Stimulated activated CD4-positive, alpha-beta T cell treated with anti-CD3 and anti-CD28 coated beads, Interleukin-1b, Interleukin-23, amount 100 ng/mL, for 1 hour (primary cell): ENCODE measurements at places on chromosomes 11 and 22.
A peak's percentile ranks its signal among the peaks of the same experiment; 100 is the strongest.

DNA sequence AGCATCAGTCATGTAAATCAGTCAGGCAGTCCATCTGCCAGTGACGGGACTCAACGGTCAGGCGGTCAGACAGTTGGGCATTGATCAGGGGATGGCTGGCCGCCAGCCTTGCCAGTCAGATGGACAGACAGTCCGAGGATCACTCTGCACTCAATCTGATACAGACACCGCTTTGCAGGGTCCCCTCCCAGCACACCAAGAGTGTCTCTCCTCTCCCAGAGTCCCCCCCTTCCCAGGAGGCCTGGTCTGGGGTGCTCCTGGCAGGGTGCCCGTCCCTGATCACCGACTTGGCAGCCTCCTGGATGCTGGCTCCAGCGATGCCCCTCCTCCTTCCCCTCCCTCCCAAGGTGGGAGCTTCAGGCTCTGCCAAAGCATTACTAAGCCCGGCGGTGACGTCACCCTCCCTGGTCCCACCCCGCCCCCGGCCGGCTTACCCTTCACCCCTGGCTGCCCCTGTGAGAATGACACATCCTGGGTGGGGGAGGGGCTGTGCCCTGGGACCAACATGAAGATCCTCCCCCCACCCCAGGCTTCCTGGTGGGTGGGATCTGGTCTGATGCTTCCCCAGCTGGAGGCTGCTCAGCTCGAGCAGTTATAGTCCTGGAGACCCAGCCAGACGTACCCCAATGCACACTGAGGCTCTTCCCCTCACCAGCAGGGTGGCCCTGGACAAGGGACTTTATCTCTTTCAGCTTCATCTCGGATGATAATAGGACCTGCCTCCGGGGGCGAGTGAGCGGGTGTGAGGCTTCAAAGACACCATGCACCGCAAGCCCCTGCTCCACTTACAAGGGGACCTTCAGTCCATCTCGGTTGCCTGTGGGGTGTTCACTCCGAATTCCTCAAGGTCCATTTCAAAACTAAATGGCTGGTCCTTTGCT is 69.2 kb downstream of the CD82 start:
- DNase-seq: no peak

- no peak for DNase-seq
Observed at GRCh38 chr22:46003271-46004091, 26.5 kb upstream of the WNT7B start.

- DNase-seq: no peak
Observed at GRCh38 chr11:131518305-131518838, 148.0 kb downstream of the NTM start.

GRCh38 chr22:30856741-30857502 is 111.7 kb downstream of the MORC2 start:
- DNase-seq: no peak

GRCh38 chr11:131579932-131580387 is 209.5 kb downstream of the NTM start:
- no peak for DNase-seq

DNA sequence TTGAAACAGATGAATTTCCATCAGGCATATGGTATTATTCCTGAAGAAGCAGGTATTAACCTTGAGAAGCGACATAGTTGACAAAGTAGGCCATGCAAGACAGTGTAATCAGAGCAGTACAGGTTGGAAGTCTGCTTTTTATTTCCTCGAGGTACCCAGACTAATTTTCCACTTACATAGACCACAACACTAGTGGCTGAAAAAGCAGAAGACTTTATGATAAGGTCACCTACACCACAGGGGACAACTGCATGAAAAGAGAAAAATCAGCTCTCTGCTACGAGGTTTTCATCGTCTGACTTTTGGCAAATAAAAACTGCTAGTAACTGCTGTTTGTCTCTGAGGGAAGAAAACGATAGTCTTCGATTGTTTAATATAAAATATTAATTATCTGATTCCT is 77.5 kb downstream of the CNTN5 start:
- DNase-seq: no peak

DNA sequence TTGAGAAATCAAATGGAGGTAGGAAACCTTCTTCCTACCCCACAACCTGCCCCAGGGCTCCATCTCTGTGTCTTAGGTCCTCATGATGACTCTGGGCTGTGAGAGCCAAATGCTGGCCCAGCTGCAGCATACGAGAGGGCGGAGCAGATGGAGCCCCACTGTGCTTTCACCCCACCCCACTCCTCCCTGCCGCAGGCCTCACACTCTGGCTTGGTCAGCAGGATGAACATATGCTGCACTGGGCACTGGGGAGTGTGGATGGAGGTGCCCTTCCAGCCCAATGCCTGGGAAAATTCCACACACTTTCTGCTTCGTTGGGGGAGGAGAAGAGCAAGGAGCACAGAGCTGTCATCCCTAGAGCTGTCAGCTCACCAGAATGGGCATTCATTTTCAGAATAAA is 271.6 kb upstream of the CADM1 start:
- DNase-seq: no peak

- DNase-seq: no peak
Observed at GRCh38 chr11:75270896-75271418, 30.4 kb downstream of the TPBGL start.

- peak; percentile 33 for DNase-seq
Observed at GRCh38 chr11:65780770-65781151, at the start of gene AP5B1. AP5B1 (minus strand) TSS chr11:65780976; CDS start chr11:65780591, 385 bp downstream.

DNA sequence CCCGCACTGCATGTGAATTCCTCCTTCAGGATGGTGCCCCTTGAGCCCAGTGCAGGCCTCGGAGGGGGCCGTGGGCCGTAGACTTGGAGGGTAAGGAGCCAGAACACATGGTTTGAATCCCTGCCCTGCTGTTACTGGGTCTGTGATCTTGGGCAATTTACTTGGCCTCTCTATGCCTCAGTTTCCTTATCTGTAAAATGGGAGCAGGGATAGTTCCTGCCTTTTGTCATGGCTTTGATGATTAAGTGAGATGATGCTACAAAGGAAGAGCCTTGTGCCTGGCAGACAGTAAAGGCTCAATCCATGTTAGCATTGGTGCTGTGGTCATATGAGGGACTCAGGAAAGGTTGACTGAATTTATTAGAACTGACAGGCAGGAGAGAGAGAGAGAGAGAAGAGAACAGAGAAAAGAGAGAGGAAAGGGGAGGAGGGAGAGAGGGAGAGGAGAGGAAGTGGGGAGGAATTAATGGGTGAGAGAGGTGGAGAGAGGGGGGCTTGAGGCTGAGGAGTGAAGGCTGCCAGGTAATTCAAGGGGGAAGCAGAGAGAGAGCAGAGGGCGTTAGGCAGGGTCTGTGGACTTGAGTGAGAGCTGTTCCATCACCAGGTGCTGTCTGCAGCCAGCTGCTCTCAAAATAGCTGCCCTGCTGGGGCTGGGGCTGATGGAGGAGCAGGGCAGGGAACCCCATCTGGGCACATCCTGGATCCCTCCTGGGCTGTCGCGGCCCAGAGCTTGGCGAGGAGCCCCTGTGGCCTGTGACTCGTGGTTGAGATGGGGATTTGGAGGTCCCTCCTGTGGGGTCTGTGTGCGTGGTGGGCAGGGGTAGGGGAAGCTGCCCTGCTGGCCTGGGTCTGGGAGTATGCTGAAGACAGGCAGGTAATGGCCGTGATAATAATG is 44.1 kb downstream of the MCM5 start:
- DNase-seq: no peak

DNA sequence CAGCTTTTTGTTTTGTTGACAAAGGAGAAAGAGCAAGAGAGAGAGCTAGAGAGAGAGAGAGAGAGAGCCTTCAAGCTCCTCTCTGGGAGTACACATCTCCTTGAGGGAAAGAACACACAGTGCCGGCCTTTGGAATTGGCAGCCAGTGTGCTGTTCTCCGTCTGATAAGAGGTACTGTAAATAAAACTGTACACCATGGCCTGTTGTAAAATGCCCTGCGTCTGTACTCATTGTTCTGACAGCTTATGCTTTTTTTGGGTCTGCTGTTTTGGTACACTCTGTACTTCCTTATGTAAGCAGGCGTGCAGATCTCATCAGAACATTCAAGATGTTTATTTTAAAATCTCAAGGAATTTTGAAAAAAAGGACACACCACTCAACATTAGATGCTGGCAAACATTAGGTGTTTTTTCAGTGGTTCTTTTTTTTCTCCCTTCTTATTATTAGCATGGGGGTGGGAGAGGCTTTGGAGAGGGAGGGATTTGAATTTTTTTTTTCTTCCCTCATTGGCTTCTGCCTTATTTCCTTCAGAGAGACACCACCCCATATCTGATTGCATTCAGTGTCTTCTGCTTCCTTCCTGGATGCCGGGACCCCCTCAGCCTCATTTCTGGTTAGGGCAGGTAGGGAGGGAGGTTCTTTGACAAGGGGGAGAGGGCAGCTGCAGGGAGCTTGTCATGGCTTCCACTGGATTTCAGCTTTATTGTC is 116.8 kb upstream of the NNMT start:
- no peak for DNase-seq

DNA sequence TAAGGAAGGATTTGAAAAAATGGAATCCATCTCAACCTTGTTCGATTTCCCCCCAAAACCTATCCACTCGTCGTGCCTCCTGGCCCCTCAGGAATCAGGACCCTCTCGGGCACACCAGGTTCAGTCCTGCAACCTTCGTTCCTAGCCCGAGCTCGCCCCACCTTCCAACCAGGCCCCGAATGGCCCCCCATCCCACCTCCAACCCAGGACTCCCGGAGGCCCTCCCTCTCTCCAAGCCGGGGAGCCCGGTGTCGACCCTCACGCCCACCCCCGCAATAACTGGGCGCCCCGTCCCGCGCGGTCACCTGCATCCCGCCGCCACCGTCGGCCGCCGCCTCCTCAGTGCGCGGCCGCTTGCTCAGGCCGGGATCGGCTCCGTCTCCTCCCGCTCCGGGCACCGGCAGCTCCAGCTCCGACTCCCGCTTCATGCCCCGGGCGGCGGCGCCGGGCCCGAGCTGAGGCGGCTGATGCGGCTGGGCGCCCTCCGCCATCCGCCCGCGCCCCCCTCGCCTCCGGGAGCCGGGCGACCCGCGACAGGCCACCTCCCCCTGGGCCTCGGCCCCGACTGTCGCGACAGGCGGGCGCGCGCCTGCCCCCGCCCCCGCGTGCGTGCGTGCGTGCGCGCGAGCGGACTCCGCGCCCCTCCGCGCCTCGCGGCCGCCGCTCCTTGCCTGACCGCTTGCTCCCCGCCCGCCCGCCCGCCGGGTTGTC is 534 bp downstream of the RBFOX2 start:
- DNase-seq: no peak

DNA sequence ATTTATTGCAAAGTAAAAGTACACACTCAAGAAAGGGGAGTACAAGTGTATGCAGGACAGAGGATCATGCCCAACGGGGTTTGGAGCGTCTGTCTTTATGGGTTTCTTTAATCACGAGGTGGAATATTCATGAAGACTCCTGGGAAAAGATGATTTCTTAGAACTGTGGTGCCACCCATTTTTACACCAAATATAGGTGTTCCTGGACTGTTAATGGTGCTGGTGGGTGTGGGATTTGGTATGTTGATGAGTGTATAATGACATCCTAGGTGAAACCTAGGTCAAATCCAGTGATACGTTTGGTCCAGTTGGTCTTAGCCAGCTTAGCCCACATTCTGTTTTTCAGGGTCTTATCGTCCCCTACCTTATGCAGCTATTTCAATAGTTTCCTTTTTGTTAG is 21.1 kb downstream of the ANO3 start:
- no peak for DNase-seq

DNA sequence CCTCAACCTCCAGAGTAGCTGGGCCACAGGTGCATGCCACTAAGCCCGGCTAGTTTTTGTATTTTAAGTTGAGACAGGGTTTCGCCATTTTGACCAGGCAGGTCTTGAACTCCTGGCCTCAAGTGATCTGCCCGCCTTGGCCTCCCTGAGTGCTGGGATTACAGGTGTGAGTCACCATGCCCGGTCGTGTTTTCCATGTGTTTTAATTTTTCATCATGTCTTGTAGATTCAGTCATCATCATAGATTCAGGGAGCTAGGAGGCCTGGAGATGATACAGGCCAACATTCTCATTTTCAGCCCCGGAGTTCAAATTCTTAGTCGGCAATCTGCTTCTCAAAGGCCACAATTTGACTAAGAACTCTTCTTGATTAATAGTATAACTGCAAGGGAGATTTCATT is 73.5 kb upstream of the GRAMD1B start:
- DNase-seq: no peak

DNA sequence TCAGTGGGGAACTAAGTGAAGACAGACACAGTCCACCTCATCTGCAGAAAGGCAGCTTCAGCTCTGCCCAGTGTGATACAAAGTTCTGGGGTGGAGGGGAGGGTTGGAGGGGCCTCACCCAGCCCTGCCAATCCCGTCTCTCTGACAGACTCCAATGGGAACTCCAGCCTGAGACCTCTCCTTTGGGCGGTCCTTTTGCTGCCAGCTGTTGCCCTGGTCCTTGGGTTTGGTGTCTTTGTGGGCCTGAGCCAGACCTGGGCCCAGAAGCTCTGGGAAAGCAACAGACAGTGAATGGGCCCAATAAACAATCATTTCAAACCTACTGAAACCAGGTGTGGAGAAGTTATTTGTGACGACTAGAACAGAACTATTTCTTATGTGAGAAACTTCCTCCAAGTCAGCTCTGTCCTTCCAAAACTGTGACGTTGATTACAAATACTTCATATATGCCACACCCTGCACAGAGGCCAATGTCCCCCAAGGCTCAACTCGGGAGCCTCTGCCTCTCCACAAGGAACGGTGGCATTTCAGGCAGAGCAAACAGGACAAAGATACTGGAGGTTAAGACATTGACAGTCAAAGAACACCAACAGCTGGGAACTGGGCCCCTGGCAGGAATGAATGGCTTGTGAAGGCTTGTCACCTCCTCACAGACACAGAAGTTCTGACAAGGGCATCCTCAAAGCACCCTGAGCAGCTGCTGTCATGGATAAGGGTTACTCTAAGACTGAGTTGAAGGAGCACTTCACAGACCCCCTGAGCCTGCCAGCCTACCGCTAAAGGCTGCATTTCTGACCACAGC is 8.2 kb downstream of the ZP1 start:
- DNase-seq: no peak

DNA sequence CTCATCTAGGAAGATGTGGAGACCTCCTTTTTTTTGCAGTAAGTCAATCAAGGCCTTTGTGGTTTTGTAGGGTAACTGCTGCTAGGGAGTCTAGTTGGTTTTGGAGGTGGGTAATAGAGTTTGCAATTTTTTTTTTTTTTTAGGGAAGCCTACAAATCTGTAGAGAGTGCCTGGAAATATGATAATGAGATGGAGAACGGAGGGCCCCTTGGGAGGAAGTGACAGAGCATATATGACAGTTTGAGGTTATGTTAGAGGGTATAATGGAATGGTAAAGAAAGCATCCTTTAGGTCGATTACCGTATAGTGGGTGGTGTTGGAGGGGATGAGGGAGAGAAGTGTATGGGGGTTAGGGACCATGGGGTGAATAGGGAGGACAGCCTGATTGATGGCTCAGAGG is 98.3 kb downstream of the ELP4 start:
- no peak for DNase-seq

- no peak for DNase-seq
Observed at GRCh38 chr11:128339792-128340191, 247.6 kb downstream of the ETS1 start.

- no peak for DNase-seq
Observed at GRCh38 chr11:17611049-17611448, 64.0 kb downstream of the OTOG start.

DNA sequence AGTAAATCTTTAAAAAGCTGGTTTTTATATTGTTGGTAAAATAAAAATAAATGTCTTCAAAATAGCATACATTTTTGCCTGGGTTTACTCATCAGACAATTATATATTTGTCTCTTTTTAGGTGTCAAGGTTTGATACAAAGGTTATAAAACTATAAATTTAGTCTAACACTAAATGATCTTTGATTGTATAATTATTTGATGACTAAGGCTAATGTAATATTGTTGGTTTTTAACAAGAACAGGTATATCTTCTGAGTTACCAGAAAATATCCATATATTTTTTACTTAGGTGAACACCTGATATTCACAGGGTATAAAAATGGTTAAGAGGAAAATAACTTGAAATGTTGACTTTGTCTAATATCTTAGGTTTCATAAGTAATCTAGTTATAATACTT is 104.3 kb downstream of the KIF18A start:
- DNase-seq: no peak
